ENCODE measurements at places on chromosomes 7 and 10.
A peak's percentile ranks its signal among the peaks of the same experiment; 100 is the strongest.

GRCh38 chr7:2812114-2812487 is 32.0 kb downstream of the GNA12 start:
- DNase-seq, result no peak

GRCh38 chr7:73909051-73909941 is 48.3 kb downstream of the TMEM270 start:
- no peak for DNase-seq

DNA sequence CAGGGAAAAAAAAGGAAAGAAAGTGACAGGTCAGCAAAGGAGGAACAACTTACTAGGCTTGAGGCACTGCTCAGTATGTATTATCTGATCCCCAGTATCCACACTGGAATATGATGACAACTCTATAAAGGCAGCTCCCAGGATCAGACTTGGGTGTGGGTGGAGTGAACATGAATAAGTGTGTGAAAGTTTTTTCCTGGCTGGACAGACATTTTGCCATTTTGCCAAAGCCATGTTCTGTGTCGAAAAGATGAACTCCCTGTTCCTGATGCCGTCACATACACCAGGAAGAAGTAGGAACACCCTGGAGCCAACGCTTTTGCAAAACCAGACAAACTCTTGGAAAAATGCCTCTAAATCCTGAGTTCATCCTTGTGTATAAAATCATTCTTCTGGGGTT is 143.2 kb upstream of the MEOX2 start:
- DNase-seq, result no peak

DNA sequence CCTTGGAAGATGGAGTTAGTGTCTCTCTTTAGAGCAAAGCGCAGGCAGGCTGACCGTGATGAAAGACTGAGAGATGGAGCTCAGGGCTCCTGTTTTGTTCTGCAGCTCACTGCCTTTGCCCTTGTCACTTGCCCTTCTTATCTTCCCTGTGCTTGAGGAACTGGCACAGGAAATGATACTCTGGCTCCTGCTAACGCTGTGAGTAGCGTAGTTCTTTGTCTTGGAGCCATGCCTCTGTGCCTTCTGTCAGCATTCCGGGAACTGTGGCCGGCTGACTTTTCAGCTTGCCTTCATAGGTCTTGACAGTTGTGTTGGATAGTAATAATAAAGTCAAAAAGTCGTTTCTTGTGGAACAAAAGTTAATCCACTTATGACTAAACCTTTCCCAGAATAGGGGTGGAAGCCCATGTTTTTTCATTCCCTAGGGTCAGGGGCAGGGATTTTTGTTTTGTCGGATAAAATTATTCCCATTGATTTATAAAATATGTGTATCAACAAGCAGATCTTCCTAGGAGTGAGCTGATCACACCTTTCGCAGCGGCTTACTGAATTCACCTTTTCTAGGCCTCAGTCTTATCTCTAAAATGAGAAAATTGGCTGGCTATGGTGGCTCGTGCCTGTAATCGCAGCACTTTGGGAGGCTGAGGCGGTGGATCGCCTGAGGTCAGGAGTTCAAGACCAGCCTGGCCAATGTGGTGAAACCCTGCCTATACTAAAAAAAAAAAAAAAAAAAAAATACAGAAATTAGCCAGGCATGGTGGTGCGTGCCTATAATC is 16.6 kb upstream of the TMEM236 start:
- no peak for DNase-seq

DNA sequence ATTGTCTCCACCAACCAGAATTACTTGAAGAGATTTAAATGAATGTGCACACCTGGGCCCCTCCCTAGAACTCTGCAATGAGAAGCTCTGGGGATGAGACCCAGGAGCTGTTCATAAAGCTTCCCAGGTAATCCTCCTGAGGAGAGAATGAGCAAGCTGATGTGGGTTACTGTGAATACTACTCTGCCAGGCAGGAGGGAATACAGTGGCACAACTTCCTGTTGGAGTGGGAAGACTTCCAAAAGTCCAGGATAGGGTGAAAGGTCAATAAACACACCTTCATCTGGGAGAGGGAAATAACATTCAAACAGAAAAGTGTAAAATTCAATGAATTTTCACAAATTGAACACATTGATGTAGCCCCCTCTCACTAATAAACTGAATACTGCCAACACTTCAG is 351.4 kb downstream of the ABCA13 start:
- no peak for DNase-seq

- no peak for DNase-seq
These were observed 1092.2 kb downstream of the TYW1 start for GRCh38 chr7:68088879-68089278.

- DNase-seq, result no peak
These were observed 63.6 kb upstream of the TCF7L2 start for GRCh38 chr10:112886463-112886862.

DNA sequence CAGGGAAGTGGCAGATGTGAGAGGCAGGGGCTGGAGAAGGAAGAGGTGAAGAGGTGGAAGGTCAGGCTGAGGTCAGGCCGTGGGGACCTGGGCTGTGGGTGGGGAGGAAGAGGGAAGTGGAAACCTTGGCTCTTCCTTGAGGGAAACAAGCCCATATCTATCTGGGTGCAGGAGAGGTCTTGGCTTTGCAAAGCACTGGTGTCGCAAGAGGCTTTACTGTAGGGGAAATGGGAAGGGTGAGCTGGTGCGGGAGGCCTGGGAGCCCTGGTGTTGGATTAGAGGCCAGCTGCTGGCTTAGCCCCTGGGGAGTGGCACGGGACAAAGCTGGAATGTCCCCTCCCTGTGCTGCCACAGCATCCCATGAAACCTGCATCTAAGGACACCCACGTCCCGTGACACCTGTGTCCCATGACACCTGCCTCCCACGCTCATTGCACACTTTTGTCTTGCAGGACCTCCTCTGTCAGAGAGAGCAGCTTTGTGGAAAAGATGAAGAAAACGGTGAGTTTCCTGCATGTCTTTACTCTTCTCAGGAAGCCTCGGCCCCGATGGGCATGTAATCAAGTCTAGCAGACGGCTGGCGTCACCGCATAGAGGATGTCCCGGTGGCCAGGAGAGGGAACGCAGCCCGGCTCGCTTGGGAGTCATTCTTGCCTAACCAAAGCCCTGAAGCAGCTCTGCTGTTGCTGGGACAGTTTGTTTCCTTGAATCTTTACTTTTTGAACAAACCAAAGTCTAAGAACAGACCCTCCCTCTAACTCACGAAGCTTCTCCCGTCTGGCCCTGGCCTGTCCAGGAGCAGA is 22.2 kb downstream of the TMEM120A start:
- no peak for DNase-seq

- no peak for DNase-seq
These were observed 14.7 kb downstream of the OGA start for GRCh38 chr10:101803511-101803910.

- DNase-seq, result no peak
These were observed 487.8 kb upstream of the DPP6 start for GRCh38 chr7:153564391-153564790.

GRCh38 chr10:95300022-95300539 is 9.3 kb upstream of the PDLIM1 start:
- no peak for DNase-seq

GRCh38 chr7:68984306-68984705 is 614.0 kb upstream of the AUTS2 start:
- no peak for DNase-seq

GRCh38 chr7:121604627-121605316 is 208.7 kb upstream of the FAM3C start:
- DNase-seq, result no peak

- DNase-seq, result no peak
These were observed 36.3 kb downstream of the DRGX start for GRCh38 chr10:49359349-49360270.

DNA sequence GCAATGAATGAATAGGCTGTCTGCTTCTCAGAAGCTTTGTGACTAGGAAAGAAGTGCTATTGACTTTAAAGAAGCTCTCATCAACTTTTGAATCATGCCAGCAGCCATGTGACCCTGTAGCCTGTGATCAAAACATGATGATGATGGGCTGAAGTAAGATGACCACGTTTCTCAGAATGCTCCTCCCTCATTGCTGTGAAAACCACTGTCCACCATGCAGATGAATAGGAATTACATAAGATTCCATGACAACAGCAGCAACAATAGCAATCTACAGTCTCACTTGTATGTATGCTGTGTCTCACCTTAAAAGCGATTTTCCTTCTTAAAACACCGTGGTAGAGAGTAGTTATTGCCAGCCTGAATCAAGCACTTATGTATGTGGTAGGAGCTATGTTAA is 228.4 kb downstream of the TRIL start:
- no peak for DNase-seq

DNA sequence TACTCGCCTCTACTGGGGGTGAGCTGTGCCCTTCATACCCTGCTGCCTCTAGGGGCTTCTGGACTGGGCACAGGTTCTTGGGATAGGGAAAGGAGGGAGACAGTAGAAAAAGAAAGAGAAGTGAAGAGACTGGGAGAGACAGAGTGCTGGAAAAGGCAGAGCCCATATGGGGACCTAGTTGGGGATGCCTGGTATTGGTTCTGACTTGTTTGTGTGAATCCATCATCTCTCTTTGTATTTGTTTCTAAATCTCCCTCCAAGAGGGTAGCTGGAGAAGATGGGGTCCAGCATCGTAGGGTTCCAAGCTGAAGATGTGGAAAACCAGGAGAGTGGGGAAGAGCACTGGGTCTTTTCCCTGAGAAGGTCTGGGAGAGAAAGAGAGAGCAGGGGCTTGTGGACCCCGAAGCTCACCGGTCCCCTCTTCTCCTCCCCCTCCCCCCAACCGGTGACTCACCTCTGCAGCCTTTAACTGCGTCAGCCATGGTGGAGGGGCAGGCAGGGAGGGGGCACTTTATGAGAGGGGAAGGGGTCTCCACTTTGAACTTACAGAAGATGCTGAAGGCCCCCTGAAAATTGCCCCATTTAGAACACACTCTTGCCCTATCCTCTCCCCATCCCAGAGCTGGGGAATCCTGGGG is 3.2 kb upstream of the VGF start:
- DNase-seq, result no peak

GRCh38 chr10:81109200-81109752 is 571.6 kb downstream of the SH2D4B start:
- no peak for DNase-seq

- DNase-seq, result no peak
These were observed 112.2 kb upstream of the LRGUK start for GRCh38 chr7:134014935-134015334.

DNA sequence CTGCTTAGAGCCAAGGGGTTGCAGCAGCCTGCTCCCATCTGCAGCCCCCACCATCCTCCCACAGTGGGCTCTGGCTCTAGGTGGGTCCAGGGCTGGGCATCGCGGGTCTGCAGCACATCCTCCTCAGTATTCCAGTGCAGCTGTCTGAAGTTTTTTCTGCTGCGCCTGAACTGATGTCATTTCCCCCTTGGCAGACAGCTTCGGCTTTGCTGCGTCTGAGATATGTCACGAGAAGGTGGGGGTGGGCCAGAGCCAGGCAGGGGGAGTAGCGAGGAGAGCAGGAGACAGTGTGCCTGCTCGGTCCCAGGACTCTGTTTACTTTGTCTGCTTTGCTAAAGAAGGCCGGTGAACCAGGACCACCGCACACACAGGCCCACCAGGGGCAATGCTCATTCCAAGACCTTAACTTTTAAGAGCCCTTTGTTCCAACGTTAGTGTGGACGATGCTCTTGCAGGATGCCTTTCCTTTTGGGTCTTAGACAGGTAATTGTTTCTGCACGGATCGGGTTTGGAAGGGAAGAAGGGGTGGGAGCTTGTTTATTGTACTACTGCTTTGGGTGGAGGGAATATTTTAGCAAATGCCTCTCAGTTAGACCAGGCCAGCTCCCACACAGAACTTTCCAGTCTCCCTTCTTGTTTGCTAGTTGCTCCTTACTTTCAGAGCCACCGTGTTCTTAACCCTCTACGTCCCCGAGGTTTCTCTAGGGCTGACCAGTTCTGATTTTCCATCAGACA is 32.4 kb downstream of the WBP1L start:
- peak; percentile 76 for DNase-seq

GRCh38 chr10:110764793-110765512 is 106.8 kb upstream of the PDCD4 start:
- no peak for DNase-seq

- no peak for DNase-seq
These were observed 23.9 kb downstream of the KLF6 start for GRCh38 chr10:3761021-3761686.

DNA sequence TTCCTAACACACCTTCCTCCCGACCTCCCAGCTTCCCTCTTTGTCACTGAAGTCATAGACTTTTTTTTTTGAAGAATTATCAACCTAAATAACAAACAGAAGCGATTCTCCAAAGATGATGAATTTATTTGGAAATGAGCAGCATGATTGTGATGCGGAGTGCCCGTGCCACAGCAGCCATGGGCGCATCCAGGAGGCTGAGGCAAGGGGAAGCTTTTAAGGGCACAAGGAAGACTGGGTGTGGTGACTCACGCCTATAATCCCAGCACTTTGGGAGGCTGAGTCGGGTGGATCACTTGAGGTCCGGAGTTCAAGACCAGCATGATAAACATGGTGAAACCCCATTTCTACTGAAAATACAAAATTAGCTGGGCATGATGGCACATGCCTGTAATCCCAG is 16.2 kb upstream of the GIMAP8 start:
- DNase-seq, result no peak

- DNase-seq, result peak; percentile 26
These were observed 23.1 kb downstream of the DNAJB9 start for GRCh38 chr7:108592646-108593201.

DNA sequence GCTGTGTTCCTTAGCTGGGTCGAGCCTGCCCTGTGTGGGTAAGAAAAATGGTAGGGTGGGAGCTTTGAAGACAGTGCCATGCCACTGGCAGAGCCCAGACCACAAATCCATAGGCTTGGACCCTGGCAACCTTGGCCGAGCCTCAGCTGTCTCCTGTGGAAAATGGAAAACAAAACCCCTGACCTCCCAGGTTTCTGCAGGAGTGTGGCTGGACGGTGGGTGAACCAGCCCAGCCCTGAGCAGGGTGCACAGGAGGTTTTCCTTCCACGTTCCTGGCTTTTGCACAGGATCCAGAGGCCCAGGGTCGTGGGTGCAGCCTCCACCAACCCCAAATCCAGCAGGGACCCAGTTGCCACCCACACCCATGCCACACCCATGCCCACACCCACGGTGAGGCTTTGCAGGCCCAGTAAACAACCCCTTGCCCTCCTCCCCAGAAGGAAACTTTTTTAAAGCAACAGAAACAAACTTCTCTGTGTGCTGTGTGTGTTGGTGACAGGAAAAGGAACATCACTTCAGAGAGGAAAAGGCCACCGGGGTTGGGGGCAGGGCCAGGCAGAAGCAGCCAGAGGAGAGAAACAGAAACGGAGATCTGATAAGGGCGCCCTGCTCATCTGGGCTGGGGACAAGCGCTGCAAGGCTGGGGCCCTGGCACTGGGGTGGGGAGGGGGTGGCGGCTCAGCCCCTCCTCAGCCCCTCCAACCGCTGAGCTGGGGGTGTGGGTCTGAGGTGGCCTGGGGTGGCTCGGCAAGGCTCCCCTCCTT is 20.7 kb upstream of the ZMIZ1 start:
- DNase-seq, result no peak

DNA sequence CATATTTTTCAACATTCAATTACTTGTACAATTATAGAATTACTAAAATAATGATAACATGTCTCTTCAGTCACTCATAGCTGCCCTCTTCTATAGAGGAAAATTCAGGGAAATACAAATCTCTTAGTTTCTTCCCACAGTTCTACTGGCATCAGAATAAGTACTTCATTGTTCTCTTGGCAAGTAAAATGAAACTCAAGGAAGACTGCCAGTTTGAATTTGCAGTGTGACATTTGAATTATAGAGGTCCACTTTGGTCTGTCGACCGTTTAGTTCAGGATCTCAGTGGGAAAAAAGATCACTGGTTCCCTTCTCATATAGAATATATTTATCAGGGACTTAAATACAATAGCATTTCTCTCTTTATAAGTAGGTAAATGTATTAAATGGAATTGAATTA is 114.5 kb downstream of the PON1 start:
- DNase-seq, result no peak

GRCh38 chr10:116712519-116712918 is 29.8 kb downstream of the HSPA12A start:
- DNase-seq, result no peak

Data from prostate gland (tissue), 2 donors.